ENCODE measurements at places on chromosomes 1 and 21.

- DNase-seq = no peak
These were observed 172.5 kb downstream of the URB2 start for GRCh38 chr1:229798558-229798957.

GRCh38 chr1:200903793-200904192 is 9.1 kb downstream of the INAVA start:
- no peak for DNase-seq

DNA sequence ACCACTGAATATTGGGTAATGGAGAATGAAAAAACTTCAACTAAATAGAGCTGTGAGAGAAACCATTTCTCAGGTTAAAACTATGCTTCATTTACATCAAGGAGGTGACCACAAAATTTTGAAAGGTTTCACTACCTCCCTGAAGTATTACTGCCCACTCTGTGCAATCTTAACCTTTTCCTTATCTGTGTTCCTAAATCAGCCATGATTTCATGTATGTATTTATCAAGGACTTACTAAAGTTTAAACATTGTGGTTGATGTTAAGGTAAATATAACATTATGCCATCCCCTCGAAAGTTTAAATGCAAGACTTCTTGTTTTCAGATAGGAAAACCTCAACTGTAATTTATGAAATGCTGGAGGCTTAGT is 84.4 kb downstream of the CLEC20A start:
- DNase-seq = no peak

- no peak for DNase-seq
These were observed 54.0 kb downstream of the APP start for GRCh38 chr21:26116456-26117011.

GRCh38 chr1:64363111-64363510 is 106.8 kb upstream of the CACHD1 start:
- no peak for DNase-seq

DNA sequence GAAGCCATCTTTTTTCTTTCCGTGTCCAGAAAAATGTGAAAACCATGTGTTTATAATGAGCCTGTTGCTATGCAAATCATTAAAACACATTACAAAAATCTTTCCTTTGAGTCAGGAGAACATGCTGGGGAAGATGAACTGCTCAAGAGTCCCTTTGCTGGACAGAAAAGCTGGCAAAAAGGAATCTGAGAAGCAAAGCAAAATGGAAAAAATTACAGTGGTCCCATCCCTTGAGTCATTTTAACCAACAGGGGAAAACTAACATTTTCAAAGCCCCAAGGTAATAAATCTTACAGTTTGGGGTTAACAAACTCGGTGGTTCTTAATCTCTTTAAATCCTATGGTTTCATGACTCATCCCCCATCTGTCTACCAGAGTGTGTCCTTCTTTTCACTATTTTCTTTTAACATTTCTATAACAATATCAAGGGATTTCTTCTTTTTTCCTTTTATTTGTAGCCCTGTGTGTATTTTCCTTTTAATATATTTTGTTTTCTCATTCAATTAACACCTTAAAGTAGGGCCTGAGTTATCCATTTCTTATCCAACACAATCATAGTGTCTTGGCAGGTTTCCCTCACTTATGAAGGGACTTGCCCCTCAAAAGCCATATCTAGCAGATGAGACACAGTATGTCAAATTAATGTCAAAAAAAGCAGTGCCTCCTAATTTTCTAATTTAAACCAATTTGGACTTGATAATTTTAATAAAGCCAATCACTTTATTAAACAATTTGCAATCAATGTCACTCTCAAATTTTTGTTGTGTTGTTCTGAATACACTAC is 105.4 kb downstream of the PTPN14 start:
- DNase-seq = no peak

- DNase-seq = no peak
These were observed 213.4 kb upstream of the PTBP2 start for GRCh38 chr1:96508233-96508632.

DNA sequence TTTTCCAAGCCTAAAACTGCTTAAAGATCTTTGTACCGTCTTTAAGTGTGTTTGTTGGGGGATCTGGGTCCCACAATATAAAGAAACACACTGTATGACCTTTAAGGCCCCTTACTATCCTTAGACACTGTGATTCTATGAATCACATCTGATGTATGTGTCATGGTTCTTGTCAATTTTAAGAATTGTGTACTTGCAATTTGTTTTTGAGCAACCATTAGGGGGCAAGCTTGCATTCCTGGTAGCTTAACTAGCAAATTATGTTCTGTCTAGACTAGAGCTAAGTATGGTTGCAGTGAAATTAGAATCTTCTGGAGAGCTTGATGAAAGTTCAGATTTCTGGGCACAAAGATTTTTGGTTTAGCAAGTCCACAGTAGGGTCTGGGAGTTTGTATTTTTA is 219.5 kb downstream of the TPR start:
- no peak for DNase-seq

DNA sequence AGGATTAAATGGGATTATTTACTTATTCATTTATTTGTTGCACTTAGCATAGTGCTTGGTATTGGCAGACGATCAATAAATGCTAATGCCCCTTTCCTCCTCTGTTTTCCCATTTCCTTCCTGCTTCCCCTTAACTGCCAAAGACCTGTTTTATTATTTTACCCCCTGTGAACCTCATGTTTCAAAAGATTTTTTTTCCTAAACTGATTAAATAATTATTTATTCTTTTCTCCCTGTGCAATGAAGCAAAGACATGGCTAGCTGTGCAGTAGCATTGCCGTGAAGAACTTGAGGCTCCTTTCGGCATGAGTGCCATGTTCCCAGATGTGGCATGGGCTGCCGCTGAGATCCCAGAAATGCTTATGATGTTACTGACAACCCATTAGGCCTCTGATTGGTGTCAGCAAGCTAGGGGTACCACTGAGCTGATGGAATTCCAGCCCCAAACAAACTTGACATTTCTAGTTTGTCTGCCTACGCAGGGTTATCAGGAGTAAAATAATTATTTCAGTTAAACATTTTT is 266.4 kb upstream of the TMEM51 start:
- no peak for DNase-seq

GRCh38 chr1:86975993-86976550 is 61.6 kb downstream of the HS2ST1 start:
- DNase-seq = no peak

DNA sequence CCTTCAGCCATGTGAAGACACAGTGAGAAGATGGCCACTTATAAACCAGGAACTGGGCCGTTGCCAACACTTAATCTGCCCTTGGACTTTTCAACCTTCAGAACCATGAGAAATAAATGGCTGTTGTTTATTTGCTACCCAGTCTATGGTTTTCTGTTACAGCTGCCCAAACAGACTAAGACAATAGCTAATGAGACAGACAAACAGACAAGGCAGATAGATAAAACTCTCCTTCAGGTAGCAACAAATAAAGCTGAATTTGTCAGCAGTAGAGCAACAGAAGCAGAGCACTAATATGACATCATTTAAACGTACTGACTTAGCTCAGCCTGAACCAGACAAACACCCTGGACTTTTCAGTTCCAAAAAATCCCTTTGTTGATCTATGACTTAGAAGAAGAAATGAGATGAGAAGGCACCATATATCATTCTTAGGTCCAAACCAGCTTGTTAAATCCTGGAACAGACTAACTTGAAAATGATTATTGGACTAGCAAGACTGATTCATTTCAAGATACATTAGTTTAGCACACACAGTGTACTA is 27.0 kb downstream of the ZZZ3 start:
- no peak for DNase-seq

GRCh38 chr1:164713456-164714207 is 154.6 kb downstream of the PBX1 start:
- no peak for DNase-seq

DNA sequence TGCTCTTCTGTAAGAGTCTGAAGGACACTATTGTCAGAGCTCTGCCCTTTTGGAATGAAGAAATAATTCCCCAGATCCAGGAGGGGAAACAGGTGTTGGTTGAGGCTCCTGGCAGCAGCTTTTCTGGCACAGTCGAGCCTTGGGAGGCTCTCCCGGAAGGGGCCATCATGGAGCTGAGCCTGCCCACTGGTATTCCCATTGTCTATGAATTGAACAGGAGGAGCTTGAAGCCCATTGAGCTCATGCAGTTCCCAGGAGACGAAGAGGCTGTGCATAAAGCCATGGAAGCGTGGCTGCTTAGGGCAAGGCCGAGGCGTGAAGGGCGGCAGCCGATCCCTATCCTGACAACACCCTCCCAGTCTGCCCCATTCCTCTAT is 26.6 kb downstream of the UBE4B start:
- no peak for DNase-seq

- DNase-seq = no peak
These were observed 13.5 kb downstream of the PLA2G2D start for GRCh38 chr1:20105856-20106255.

GRCh38 chr1:24300971-24301784 is 18.0 kb upstream of the GRHL3 start:
- DNase-seq = no peak

DNA sequence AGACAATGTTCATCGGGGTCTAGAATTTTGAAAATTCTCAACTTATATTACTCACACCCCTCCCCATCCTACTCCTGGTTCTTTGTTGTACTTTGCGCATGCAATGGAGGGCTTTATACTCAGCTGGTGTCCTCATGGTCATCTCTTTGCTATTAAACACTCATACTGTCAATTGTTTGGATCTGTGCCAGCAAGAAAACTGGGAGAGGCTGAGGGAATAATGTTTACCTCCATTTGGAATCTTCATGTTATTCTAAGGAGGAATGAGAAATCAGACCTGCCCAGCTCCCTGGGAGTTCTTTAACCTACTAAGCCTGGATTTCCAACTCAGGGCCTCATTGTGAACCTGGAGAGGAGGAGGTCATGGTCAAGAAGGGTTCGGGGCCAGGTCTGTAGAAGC is 143.9 kb upstream of the DNAH14 start:
- DNase-seq = no peak

DNA sequence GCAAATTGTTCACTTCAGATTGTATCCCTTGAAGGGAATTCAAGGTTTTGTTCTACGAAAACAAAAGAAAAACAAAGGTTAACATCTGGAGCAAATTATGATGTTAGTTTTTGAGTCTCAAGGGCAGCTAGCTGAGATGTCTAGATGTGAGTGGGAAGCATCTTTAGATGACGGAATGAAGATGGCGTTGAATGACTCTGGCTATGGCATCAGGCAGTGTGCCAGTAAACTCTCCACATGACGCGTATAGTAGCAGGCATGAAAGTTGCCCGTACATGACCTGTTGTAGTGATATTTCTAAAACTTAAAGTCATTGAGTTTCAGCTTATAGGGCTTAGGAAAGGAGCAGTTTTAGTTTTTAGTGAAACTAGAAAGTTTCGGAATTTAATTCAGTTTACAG is 12.3 kb upstream of the SDC3 start:
- no peak for DNase-seq
